ENCODE measurements at places on chromosomes 2 and 18.

DNA sequence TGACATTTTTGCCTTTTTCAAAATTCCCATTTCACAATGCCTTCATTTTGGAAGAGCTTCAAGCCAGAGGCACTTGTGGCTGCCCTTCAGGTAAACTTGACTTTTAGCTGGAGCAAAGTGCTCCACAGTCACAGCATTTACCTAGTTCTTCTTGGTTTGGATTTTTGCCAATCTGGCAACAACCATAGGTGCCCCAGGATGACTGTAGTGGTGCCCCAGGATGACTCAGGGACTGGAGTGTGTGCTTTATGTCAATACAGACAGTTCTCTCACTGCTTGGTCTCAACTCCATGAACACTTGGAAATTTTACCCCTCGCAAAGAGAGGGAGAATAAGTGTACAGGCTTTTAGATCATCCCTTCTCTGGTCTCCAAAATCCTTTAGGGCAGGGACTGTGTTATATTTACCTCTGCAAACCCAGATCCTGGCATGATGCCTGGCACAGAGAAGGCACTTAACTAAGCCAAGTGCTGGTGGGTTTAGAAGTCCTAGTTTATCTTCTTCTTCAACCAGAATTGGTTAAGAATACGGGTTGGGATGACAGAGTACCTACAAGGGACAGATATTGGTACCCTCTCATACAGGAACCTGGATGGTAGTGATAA lies 15.3 kb upstream of the PTPN4 start:
- DNase-seq = no peak

DNA sequence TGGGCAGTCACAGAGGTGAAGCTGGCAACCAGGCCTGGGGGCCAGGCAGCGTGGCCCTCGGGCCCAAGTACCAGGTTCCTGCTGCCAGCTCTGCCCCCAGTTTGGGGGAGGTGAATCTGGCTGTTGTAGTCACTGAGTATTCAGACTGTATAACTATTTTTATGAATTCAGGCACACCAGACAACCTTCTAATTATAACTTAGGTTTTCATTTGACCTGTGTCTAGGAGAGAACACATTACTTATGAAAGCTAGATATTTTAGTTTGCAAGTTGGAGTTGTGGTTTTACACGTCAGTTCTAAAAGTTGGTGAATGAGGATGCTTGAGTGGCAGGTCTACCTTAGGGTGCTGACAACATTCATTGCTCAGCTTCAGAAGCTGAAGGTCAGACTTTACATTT lies 71.7 kb downstream of the LIMS1 start:
- DNase-seq = no peak

GRCh38 chr2:218228366-218229090 lies 11.5 kb downstream of the ARPC2 start:
- no peak for DNase-seq

DNA sequence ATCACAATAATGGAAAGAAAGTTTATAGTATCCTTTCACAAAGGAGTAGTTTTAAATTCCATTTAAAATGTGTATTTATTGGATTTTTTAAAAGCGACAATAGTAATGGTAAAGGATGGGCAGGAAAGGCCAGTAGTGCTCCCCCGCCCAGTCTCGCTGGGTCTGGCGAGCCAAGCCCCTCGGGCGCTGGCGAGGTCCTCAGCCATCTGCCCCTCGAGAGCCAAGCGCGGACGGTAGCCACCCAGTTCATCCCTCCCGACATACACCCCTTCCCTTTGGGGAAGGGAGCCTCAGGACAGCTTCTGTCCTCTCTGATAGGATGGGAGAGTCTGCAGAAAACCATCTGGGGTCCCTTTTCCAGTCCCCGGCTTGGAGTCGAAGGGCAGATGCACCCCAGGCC lies 45.2 kb downstream of the BOLA3 start:
- no peak for DNase-seq

DNA sequence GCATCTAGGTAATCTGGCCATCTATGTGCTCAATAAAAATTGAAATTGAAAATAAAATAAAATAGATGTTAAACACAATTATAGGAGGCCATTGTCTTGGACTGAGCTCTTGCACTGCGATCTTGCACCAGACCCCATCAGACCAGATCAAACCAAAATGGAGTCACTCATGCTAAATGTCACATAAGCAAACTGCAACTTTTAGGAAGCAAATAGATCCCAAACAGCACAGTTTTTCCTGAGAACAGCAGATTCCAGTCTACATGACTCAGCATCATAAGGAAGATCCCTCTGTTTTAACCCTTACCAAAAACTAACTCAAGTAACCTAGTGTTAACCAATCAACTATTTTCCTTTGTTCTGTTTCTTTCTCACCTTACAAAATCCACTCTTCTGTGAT lies 57.7 kb upstream of the LRP1B start:
- DNase-seq = no peak

DNA sequence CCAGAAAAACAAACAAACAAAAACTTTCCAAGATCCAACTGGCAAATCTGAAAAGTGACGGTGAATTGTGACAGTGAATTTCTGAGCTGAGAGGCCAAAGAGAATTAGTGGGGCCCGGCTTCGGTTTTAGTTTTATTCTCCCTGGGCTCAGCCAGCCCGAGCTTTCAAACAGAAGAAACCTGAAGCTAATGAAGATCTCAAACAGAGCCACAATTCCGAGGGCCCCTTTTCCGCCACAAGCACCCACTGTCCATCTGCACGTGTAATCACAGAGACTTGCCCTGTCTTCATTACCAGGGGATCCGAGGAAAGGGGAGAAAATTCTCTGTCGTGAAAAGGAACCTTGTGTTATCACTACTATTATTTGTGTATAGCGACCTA lies 4.2 kb upstream of the ONECUT2 start:
- no peak for DNase-seq

- no peak for DNase-seq
Observed at GRCh38 chr18:11251891-11252270, 102.5 kb upstream of the PIEZO2 start.

DNA sequence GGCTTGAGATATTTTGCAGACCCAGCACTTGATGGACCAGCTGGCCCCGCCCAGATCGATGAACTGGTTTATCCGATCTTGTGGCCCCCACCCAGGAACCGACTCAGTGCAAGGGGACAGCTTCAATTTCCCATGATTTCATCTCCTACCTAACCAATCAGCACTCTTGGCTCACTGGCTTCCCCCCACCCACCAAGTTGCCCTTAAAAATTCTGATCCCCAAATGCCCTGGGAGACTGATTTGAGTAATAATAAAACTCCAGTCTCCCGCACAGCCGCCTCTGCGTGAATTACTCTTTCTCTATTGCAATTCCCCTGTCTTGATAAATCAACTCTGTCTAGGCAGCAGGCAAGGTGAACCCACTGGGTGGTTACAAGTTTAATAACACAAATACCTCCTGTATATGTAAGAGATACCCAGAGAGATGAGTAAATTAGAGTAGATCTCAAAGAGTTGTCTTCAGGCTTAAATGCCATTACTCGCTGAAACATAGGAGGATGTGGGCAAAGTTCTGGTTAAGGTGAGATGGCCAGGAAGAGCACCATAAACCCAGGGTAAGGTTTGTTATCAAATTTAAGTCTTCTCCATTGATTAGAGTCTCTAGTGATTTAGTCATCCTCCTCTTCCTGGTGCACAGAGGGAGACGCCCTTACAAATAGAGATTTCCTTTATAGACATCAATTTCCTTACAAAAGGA lies 222.8 kb downstream of the ARL4C start:
- no peak for DNase-seq

DNA sequence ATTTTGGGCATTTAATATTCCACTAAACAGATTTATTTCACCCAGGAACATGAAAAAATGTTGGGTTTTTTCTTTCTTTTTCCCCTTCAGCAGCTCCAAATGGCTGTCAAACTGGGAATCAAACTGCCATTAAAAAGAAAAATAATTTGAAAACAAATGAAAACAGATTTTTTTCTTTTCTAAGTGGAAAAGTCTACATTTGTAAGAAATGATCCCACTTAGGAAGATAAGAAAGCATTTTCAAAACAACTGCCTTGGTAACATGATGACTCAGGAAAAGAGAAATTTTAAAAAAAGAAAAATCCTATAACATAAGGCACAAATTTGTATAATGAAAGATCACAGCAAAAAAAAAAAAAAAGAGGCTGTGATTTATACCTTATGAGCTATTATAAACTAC lies 20.0 kb downstream of the ZNF521 start:
- DNase-seq = no peak

DNA sequence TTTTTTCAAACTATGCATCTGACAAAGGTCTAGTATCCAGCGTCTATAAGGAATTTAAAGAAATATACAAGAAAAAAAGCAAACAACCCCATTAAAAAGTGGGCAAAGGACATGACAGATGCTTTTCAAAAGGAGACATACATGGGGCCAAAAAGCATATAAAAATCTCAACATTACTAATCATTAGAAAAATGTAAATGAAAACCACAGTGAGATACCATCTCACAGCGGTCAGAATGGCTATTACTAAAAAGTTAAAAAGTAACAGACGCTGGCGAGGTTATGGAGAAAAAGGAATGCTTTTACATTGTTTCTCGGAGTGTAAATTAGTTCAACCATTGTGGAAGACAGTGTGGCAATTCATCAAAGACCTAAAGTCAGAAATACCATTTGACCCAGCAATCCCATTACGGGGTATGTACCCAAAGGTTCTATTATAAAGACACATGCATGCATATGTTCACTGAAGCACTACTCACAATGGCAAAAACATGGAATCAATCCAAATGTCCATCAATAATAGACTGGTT lies 643.1 kb upstream of the LRRTM1 start:
- DNase-seq = no peak

- DNase-seq = peak; percentile 32
Observed at GRCh38 chr18:58714259-58714658, 43.0 kb downstream of the MALT1 start.

DNA sequence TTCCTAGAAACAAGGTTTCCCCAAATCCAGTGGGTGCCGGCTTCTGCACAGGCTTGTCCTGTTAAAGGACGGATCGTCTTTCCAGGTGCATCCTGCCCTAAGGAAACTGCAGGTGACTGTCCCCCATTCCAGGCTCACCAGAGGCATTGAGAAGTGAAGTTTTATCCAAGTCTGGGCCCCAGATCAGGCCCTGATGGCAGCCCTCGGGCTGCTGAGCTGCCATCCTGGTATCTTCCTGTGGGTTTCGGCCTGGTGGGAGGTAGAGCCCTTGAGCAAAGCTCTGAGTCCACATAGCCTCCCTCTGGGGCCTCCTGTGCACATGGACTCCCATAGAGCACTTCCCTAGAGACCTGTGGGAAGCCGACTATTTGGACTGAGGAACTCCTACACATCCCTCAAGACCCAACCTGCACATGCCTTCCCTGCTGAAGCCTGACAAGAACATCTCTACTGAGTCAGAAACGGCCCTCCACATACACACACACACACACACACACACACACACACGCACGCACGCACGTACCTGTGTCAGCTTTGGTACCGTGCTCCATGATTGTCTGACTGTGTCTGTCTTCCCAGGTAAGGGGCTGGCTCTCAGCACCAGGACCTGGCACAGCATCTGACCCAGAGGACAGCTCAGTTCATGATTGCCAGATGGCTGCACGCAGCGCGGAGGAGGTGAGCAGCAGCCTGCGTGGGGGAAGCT lies 16.4 kb downstream of the TNS1 start:
- DNase-seq = no peak

Data from stimulated activated naive B cell treated with anti-CD40 and anti-IgM and Interleukin-4, amounts not matched to agents 10 μg/mL and 1 μg/mL and 100 μg/mL, for 72 hours (primary cell).